ENCODE measurements at places on chromosomes 3 and 15.

- no peak for DNase-seq
These were observed 20.5 kb downstream of the EXOG start for GRCh38 chr3:38516669-38517068.

DNA sequence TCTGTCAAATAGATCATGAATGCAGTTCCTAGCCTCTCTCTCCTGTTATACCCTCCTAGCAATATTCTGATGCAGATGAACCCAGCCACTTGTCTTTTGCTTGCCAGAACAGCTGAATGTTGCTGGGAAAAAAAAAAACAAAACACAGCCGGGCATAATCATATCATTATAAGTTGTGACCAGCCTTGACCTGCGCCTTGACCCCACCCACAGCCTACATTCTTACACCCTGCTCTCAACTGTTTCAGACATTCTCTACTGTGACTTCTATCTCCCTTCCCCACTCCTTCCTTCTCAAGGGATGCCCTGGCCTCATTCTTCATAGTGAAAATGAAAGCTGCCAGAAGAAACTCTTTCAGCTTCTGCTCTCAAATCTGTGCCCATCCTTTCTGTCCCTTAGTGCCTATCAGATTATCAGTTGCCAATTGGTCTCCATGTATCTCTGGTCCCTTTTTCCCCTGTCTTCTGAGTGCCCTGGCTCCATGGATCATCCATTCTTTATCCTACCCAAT is 389.1 kb upstream of the TPRG1 start:
- DNase-seq = peak; percentile 71

GRCh38 chr3:15315003-15315402 is 17.4 kb downstream of the SH3BP5 start:
- peak; percentile 76 for DNase-seq

GRCh38 chr3:125212509-125213363 is at the start of gene SLC12A8:
TSS of gene SLC12A8 (minus strand) at chr3:125212748. CDS start at chr3:125211349, 1,399 bp downstream.
- DNase-seq = no peak

GRCh38 chr3:71067977-71068654 is 515.4 kb downstream of the FOXP1 start:
- no peak for DNase-seq

DNA sequence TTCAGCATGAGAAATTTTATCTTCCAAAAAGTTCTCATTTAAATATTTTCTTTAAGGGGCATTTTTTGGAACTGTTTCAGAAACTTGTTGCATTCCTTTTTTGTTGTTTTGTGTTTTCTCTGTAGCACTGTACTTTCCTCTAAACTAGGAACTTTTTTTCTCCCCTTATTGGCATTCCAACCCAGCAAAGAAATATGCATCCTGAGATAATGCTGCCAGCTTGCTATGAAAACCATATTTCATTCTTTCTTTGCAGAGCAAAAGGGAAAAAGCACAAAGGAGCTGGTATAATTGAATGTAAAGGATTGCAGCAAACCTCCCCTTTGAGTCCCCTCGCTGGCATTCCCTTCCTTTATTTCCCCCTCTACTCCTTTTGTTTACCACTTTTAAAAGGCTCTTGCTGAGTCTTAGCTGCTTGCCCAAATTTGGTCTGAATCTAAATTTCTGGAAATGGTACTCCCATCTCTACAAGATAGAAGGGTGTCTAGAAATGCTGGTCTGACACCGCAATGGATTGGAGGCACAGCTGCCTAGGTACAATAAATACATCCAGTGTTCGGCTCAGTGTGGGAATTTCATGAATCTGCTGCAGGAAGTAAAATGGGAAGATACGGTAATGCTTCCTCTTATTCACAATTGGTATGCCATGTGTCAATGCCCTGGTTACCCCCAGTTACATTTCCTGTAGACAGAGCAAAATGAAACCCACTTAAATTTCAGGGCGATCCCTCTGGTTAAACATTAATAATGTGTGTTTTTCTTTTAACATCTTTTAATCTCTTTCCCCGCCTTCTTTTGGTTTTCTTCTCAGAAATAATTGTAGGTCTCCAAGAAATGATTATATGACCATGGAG is 156.6 kb downstream of the MEIS2 start:
- DNase-seq = no peak

GRCh38 chr3:11394392-11394791 is 122.2 kb downstream of the ATG7 start:
- no peak for DNase-seq

GRCh38 chr3:138692152-138692551 is 83.6 kb downstream of the FAIM start:
- DNase-seq = peak; percentile 42

DNA sequence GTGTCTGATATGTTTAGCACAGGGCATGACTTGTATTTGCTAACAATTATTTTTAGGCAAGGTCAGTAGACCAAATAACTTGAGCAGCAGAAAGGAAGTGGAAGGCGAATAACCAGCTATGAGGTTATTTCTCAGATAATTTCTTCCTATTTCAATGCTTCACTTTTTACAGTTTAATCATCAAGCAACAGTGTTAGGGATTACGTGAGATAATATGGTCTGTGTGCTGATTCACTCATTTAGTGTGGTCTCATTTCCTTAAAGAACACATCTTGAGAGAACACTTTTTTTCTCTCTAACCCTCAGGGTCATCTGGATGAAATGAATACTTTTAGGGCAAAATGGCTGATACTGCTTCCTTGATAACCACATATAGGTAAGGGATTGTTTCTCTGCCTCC is 126.0 kb upstream of the CCNL1 start:
- DNase-seq = no peak

GRCh38 chr3:47652142-47652541 is 73.5 kb upstream of the CSPG5 start:
- DNase-seq = no peak

Measured in inflammatory macrophage treated with lipopolysaccharide for 4 hours (primary cell).